Activated T-helper 1 cell treated with anti-CD3 and anti-CD28 coated beads, Interleukin-2, amount 50 U/mL, for 16 hours (primary cell): ENCODE measurements at places on chromosomes 12 and 14.

DNA sequence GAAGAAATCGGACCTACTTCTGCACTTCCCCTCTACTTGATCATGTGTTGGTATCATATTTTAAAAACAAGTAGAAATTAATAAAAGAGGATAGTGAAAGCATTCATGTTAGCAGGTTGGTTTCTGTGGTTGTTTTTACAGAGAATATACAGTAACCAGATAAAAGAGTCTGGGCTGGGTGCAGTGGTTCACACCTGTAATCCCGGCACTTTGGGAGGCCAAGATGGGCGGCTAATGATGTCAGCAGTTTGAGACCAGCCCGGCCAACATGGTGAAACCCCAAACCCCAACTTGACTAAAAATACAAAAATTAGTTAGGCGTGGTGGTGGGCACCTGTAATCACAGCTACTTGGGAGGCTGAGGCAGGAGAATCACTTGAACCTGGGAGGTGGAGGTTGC lies 55.9 kb downstream of the LRP6 start:
- no peak for DNase-seq

GRCh38 chr14:64060648-64061096 lies 207.9 kb downstream of the SYNE2 start:
- DNase-seq: no peak

DNA sequence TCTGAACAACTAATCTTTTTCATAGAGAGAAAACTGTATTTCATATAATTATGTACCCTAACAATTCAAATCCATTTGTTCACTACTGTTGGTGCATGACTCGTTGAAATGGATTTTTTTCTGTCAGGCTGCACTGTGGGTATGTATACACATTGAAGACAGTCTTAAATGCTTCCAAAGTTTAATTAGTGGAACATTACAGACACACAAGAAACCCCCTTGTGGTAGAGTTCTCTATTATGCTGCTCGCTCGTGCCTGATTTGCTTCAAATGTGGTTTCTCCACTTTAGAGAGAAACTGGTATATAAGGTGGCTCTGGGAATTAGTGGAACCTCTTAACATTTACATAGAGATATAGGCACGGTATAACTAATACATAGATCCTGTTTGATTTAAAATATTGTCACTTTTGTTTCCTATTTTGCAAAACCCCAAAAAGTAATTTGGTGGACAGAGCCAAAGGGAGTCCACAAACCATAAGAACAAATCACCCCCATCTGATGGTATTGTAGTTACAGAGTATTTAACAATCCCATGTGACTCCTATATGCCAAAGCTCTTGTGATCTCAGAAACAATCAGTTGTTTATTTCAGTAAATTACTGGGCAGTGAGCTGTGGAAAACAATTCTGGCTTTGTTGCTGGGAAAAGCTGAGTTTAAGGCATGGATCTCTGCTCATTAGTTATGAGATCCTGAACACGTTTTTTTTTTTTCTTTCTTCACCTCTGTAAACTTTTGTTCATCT lies 159.5 kb downstream of the BRMS1L start:
- no peak for DNase-seq

DNA sequence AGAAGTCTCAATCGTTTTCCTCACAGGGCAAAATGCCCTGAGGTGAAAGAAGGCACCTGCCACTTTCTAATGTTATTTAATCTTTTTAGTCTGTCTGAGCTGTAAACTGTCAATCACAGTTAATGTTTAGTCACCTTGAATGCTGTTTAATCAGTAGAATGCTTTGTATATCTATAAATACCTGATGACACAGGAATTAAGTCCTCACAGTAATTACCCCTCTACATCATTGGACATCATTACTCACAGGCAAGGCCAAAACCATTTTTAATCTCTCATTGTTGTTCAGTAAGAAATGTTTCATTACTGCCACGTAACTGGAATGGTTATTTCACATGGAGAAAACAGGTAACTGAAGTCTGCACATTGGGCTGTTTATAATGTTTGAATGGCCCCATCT lies 178.8 kb downstream of the EXOC5 start:
- DNase-seq: no peak

DNA sequence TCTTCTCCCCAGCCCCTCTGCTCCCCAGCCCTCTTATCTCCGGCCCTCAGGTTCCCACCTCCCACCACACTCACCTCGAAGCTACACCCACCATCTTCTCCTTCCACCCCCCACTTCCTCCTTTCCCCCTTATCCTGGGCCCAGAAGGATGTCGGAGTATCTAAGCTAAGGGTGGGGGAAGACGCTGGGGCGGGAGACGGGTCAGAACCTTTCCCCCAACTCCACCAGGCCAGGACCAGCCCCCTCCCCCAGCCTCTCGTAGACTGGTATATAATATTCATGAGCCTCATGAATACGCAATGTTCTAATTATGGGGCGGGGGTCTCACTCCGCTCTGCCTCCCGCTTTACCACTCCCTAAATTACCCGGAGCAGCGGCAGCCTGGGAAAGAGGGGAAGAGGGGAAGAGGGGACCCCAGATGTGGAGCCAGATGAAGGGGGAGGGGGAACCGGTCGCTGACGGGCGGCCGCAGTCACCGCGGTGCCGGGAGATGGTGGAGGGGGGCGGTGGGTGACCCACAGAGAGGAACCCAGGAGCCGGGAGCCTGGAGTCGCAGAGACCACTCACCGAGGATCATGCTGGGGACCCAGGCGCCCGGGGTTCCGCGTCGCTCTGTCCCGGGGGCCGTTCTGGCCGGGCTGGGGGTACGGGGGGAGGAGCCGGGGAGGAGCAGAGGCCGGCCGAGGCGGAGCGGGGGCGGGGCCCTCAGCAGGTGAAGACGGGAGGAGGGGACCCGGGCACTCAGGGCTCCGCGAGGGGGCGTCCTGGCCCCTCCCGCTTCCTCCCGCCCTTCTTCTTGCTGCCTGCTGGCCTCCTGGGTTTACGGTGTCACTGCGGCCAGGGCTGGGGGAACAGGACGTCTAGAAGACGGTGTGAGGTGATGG lies 6.4 kb upstream of the ZNF385A start:
- peak; percentile 29 for DNase-seq

GRCh38 chr12:131408036-131408365 lies 302.9 kb upstream of the SFSWAP start:
- DNase-seq: no peak
